Cardiac fibroblast (primary cell): ENCODE measurements at places on chromosomes 4 and X.

GRCh38 chrX:24190500-24191156, 41.1 kb downstream of the ZFX start:
- peak; percentile 49 for DNase-seq

DNA sequence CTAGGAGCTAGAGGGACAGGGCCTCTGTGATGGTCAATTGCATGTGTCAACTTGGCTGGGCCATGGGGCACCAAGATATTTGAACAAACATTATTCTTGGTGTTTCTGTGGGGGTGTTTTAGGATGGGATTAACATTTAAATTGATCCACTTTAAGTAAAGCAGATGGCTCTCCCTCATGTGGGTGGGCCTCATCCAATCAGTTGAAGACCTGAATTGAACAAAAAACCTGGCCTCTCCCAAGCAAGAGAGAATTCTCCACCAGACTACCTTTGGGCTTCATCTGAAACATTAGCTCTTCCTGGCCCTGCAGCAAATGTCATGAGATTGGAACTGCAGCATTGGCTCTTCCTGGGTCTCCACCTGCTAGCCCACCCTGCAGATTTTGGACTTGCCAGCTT, 207.1 kb upstream of the ATP6AP2 start:
- no peak for DNase-seq

- DNase-seq, result no peak
Measured at GRCh38 chr4:7364979-7365378, 69.8 kb downstream of the PSAPL1 start.

GRCh38 chr4:54127660-54128059, 27.7 kb downstream of the GSX2 start:
- no peak for DNase-seq

DNA sequence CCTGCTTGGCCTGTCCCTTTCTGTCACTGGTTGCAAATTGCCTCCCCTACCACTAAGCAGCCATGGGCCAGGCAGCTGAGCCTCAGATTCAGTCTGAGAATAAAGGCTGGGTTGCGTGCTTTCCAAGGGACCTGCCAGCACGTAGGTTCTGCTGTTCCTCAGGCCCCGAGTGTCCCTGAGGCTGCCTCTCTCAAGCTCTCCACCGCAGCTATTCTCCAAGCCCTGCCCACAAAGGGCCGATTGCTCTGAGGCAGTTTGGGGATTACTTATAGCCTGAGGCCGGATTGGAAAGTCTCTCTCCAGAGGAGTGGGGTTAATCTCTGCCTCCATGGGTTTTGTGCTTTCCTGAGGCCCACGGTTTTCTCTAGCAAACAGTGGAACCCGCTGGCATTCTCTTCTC, 590.7 kb downstream of the BCOR start:
- DNase-seq, result no peak

DNA sequence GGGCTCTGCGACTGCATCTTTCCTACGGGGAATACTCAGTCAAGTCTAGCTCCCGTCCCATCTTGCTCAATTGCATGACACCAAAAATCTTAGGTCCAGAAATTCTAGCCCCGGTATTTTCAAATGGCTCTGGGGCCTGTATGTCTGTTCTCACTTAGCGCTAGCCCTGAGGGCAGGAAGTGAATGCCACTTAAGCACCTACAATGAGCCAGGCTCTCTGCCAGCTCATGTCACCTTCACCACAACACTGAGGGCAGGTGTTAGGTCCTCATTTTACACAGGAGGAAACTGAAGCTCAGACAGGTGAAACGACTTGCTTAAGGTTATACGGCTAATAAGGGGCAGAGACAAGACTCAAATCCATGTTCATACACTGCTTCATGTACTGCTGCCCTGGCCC, 282.8 kb downstream of the PPP1R2C start:
- DNase-seq, result no peak

- peak; percentile 48 for DNase-seq
Measured at GRCh38 chrX:153609917-153610835, 11.2 kb upstream of the CCNQ start.

DNA sequence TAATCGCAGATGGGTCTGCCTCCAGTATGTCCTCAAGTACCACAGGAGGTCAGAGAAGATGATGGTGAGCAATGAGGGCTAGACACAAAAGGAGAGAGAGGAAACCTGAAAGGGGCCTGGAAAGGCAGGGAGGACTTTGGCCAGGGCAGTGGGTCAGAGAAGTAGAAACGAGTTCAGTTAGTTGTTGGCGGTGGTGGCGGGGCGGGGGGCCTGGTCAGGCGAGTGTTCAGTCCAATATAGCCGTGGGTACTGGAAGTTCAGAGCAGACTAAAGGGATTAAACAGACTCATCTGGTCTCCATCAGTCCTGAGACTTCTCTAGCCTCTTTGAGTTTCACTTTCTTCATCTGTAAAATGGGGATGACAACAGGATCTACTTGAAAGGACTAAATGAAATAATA, 90.8 kb downstream of the TSPAN5 start:
- no peak for DNase-seq

DNA sequence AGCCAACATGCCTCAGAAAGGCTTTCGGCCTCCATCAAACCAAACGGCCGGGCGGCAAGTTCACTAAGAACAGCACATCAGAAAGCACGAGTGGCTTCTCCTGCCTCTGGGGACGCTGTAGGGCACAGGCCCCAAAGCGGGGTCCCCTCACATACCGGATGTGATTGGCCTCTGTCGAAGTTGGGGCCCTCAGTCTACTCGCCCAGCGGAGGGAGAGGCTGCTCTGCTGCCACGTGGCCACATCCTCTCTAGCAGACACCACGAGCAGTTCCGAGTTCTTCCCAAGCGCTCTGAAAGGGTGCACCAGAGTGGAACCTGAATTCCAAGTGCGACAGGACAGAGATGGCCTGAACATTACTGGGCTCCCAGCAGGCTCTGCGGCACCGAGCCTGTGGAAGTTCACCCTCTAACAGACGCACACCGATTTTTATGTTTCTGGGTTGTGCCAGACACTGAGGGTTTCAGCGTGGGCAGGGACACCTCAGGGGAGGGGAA, 21.1 kb downstream of the NOP14 start:
- no peak for DNase-seq

- DNase-seq, result no peak
Measured at GRCh38 chr4:128633067-128633466, 176.4 kb upstream of the JADE1 start.

DNA sequence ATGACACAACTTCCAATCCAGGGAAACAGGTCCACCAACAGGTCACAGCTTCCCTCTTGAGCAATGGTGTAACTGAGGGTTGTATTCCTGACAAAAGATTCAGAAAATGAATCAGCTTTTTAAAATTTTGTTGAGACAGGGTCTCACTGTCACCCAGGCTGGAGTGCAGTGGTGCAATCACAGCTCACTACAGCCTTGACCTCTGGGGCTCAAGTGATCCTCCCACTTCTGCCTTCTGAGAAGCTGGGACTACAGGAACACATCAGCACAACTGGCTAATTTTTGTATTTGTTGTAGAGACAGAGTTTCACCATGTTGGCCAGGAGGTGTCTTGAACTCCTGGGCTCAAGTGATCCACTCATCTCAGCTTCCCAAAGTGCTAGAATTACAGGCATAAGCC, 43.7 kb downstream of the SAT1 start:
- DNase-seq, result no peak

- DNase-seq, result no peak
Measured at GRCh38 chrX:78931814-78932213, 13.4 kb upstream of the P2RY10 start.

DNA sequence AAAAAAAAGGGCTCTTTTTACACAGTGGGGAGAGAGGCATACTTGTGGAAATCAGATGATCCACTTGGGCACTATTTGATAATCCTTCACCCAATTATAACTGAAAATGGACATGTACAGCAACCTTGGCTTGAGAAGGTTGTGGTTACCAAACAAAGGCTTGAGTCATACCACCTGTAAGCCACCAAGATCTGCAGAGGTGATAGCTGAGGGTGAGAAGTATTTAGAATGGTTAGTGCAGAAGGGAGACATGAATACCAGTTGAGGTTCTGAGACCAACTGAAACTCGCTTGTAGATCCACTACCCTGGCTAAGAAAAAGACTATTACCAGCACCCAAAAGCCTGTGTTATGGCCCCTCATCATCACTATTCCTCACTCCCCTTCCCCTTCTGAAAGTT, 614.0 kb downstream of the STIM2 start:
- no peak for DNase-seq

DNA sequence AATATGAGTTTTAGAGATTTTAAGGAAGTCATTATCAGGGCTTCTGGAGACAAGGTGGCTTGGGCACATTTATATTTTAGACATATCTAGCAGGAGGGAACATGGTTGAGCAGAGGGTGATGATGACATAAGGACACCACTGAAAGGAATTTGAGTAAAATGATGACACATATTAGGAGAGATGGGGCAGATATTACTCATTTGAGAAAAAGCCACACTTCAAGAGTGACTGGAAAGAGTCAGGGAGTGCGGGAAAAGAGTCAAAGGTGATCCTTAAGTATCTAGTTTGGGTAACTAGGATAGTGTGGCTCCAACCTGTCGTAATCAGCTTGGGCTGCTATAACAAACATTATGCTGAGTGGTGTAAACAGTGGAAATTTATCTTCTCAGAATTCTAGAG, 377.7 kb downstream of the PACRGL start:
- no peak for DNase-seq

- DNase-seq, result peak; percentile 27
Measured at GRCh38 chr4:170853422-170854021, 763.8 kb upstream of the AADAT start.

- DNase-seq, result no peak
Measured at GRCh38 chr4:183508697-183509335, 4.0 kb downstream of the ING2 start.

DNA sequence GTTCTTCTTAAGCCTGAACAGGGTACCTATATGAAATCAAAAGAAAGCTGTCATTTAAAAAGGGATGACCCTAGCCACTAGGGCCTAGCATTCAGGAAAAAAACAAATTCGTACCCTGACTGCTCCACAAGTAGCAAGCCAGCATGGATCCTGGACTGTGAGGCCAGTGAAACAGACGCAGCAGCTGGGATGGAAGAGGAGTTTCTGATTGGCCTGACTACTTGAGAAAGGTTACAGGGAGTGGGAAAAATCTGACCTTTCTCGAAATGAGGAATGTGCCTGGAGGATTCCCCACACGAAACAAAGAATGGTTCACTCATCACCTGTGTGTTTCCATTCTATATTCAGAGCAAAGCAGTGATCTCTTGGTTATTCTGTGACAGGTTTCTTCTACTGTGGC, 87.6 kb upstream of the JADE1 start:
- no peak for DNase-seq

DNA sequence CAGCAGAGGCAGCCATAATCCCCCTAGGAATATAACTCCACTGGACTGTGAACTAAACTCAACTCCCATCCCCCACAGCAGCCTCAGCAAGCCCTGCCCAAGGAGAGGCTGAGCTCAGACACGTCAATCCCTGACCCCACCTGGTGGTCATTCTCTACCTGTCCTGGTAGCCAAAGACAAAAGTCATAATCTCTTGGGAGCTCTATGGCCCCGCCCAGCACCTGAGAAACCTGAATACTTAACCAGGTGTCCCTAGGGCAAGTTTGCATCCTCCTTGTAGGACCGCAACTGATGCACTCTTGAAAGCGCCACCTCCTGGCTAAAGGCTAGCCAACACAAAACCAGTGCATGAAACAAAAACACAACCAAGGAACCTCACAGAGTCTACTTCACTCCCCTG, 18.4 kb downstream of the CT47B1 start:
- DNase-seq, result no peak

GRCh38 chr4:656436-657337, 17.4 kb downstream of the ATP5ME start:
- DNase-seq, result peak; percentile 8

- DNase-seq, result no peak
Measured at GRCh38 chr4:164550989-164551712, 202.8 kb upstream of the SMIM31 start.

DNA sequence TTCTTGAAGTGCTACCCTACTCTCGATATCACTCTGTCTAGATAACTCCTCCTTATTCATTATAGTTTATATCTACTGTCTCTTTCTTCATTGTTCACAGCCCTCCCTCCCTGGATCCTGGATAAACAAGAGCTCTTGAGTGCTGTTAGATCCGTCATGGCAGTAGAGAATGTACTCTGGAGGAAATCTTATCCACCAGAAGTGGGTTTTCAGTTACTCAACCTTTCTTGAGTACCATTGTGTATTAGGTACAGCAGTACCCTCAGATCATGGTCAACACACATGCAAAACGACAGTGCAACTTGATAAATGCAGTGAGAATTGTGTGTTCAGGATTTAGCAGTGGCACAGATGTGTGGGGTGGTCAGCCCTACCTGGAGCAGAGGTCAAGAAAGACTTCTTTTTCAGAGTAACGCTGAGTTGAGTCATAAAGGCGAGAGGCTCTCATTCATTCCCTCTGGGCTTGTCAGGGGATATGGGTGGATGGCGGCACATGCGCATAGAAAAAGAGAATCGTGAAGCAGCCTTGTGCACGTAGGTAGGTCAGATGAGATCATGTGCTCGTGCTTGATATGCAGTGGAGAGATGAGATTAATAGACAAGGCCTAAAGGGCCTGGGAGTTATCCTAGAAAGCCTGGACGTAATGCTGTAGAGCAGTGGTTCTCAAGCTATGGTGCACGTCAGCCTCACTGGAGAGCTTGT, 89.5 kb downstream of the SNX25 start:
- no peak for DNase-seq

GRCh38 chrX:40155589-40156469, 58.1 kb upstream of the BCOR start:
- no peak for DNase-seq

DNA sequence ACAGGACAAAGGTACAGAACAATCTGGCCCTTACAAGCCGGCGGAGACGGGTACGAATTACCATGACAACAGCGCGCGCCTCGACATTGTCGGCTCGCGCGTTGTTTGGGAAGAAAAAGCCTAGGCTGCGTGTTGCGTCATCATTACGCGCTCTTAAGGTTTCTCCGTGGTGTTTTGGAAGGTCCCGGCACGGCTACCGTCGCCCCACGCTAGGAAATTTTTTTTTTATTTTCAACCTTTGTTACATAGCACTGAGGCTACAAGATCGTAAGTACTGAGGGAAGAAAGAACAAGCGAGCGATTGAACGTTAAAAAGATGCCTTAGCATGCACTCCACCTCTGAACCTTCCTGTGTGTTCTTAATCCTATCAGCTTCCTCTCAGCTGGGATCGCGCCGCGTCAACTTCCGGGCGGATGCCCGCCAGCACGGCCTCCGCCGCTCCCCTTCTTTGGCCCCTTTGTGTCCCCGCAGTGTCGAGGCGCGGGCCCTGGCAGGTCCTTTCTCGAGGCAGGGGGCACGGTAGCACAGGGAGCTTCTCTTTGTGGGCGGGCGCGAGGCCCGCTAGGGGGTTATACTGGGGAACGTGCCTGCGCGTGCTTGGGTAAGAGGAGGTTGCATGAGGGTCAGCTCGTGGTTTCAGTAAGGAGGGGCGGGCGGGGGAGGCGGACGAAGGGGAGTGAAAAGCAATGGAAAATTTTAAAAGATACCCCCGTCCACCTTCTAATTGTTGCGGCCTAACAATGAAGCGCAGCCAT, at the start of gene SMARCAD1:
Gene SMARCAD1 (plus strand): TSS at position 397 of the 756 bp plus-strand sequence. CDS start 530 bp downstream, outside the sequence.
- DNase-seq, result peak; percentile 99
